Right renal pelvis (tissue), 4 donors: ENCODE measurements at places on chromosomes 5 and 9. TPM values are rescaled to one million over a fixed set of nuclear protein-coding genes. Genes with fewer than 3 reads are reported as not detected.

DNA sequence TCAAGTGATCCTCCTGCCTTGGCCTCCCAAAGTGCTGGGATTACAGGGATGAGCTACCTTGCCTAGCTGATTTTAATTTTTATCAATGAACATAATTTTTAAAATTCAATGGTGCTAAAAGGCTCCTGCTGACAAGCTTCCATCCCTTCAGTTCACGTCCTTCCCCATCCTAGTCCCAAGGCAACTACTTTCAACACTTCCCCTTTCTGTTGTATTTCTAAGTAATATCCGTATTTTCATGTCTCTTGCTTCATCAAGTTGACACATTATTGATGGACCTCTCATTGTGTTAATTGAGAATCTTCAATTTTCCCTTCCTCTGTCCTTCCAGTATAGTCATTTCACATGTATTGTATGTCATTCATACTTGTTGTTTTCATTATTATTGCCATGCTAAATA is 93.8 kb upstream of the RASGRF2 start:
- no peak for DNase-seq

- DNase-seq: no peak
Observed at GRCh38 chr5:77230727-77231470, 20.4 kb downstream of the PDE8B start.

GRCh38 chr5:1291611-1292080 is 3.2 kb downstream of the TERT start:
- DNase-seq: no peak

DNA sequence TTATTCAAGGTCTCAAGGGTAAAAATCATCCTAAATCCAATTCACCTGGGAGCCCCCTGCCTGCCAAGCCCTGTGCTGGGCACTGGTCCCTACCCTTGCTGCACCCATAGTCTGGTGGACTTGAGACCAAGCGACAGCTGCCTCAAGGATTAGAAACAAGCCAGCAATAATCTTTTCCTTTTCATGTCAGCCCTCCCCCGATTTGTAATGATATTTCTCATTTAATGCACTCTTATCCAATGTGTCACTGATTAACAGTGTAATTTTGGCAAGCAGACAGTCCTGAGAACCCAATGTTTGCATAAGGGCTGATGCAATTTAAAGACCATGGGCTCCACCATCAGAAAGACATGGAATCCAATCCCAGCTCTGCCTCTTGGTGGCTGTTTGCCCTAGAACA is 108.9 kb downstream of the ACTL7B start:
- no peak for DNase-seq

DNA sequence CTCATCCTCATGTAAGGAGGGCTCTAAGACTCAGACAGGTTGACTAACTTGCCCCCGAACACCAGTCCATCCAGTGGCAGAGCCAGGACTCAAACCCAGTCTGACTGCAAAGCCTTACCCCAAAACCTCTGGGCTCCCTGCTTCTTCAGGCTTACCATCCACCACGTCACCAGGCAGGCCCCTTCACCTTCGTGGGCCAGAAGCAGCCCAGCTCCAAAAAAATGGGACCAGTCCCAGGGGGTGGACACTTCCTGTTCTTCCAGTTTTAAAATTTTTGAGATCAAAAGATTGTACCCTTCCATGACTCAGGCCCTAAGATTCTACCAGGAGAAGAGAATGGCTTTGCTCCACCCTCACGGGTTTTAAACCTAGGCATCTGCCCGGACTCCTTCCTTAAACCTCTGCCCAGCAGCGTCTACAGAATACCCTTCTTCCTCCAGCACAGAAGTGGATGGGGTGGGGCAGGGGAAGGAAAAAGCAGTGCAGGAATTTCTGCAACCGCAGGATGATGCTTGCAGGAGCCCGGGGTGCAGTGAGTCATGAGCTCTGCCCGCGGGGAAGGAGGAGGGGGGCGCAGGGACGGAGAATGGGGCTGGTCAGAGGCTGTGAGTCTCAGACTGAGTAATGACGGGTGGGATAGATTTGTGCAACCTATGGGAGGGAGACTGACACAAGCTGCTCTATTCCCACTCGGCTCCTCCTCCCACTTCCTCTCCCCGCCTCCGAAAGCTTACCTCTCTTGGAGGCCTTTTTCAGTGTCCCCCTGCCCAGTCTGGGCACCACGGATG is 50.4 kb upstream of the STXBP1 start:
- no peak for DNase-seq

DNA sequence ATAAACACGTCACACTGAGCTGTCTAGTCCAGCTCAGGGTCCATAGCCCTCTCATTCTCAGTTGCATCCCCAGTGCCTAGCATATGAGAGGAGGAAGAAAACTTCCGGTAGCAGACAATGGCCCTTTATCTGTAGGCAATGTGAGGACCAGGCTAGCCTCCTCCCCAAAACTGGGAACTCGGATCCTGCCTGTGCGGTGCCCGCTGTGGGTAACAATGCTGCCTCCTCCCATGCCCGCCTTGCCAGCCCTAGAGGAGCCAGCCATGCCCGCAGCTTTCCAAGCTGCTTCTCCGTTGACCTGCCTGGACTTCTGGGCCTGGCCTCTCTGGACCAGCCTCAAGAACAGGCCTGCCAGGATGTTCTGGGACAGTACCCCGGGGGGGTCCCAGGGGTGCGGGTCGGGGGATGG is 74.6 kb upstream of the ORM1 start:
- DNase-seq: no peak

DNA sequence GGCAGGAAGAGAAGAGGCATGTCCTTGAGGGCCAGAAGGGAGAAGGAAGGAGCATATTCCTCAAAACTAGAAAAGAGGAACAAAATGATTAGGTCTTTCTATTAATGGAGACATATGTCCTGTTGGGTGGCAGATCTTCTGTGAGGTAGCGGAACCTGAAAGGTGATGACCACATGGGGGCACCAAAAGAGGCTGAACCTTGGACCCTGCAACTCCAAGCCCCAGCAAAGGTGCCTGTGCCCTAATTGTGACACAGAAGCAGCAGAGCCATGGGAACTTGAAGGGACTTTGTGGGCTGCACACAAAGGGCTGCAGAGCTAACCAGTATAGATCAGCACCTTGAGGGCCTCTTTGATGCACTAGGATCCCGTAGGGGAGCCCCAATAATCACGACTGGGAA is 158.0 kb downstream of the BAAT start:
- DNase-seq: no peak

DNA sequence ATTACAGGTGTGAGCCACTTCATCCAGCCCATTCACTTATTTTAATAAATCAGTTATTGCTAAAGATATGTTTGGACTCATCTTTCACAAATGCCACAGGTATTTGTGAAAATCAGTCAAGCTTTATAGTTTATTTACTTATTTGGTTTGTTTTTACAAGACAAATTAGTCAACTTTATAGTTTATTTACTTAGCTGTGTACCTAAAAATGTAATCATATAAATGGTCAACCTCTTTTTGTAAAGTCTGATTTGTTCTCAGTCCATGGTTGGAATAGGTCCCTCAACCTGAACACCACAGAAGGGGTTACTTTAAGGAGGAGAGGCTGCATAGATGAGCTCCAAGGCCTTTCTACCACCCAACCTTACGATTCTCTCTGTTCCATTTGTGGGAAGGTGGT is 80.2 kb downstream of the GNAQ start:
- no peak for DNase-seq

GRCh38 chr9:129405089-129405826 is 215.6 kb downstream of the C9orf50 start:
- DNase-seq: no peak

GRCh38 chr5:74556631-74557595 is 83.6 kb downstream of the ENC1 start:
- DNase-seq: no peak

DNA sequence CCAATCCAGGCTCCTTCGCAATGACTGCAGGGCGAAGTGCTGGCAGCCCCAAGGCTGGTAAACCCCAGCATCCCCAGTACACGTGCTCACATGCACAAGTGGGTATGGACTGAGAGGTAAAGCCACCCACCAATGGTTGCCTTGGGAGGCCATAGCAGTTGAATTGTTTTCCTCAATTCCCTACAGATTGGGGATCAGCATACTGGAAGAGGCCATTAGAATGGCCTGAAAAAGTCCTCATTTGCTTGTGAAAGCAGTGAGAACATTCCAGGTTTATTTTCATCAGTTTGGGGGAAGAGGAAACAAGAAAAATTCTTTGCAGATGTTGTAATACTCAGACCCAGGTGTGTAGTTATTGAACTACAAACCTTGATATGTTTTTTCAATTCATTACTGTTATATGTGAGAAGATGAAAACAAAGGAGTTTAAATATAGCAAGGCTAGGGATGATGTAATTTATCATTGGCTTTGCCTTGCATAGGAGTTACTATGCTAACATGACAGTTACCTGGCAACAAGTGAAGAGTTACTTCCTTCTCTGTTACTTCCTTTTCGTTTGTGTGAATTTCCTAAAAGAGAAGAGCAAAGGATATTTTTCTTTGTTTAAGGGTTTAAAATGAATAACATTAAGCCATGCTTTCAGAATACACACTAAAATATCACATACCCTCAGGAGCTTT is 36.4 kb downstream of the MTMR12 start:
- DNase-seq: no peak

The BNC2 gene
- 8.6 TPM for polyA plus RNA-seq

The CCDC192 gene
- polyA plus RNA-seq: 1.2 TPM
